ENCODE measurements at places on chromosomes 5 and 9.

GRCh38 chr5:139759219-139759721, 36.3 kb upstream of the PSD2 start:
- peak; percentile 11 for DNase-seq

DNA sequence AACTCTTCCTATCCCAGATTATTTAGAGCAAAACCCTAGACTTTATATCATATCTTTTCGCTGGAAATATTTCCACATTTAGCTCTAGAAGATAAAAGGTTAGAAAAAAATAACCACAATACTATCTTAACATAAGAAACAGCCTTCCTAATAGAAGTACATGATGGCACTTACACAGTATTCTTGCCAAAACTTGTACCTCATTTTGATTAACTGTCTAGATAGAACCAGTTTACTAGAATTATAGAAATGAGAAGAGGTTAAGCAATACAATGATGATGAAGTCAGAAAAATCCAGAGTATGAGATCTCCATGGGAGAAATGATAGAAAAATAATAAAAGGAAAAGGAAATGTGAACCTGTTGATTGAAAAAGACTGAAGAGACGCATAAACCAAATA, 63.1 kb downstream of the SLC12A2 start:
- no peak for DNase-seq

- DNase-seq: no peak
These were observed 312.4 kb upstream of the SMARCA2 start for GRCh38 chr9:1702701-1703100.

DNA sequence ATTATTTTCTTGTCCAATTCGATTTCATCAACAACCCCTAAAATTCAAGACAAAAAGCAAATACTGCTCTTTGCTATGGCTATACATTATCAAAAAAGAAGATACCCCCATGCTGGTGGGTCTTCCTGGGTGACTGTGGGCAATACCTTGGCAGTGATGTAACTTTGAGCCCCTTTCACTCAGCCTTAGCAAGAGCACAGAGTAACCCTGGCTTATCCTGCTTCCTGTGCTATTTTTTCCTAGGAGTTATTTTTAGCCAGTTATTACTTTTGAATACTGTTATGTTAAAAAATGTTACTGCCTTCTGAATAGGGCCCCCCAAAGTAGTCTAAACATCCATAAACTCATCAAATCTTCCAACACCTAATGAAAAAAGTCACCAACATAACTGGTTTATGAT, 145.6 kb upstream of the TSLP start:
- DNase-seq: no peak

DNA sequence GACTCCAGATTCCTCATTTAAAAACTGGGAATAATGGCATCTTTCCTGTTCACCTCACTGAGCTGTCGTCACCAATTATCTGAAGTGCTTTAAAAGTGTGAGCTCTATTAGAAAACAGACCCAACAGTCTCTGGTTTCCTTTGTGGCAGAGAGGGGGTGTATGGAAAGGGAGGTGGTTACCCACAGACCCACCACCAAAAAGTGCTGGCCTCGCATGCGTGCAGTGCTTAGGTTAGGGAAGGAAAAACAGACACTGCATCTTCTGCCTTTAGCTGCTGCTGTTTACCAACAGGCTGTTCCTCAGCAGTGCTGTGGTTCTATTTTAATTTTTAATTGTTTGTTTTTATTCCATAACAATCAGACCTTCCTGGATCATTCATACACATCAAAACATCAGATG, 249.6 kb downstream of the PIK3R1 start:
- DNase-seq: no peak

GRCh38 chr5:83385812-83386211, 85.7 kb upstream of the VCAN start:
- DNase-seq: no peak

- no peak for DNase-seq
These were observed 85.4 kb upstream of the RPS23 start for GRCh38 chr5:82363524-82363923.

GRCh38 chr9:2771087-2771486, 53.8 kb downstream of the KCNV2 start:
- no peak for DNase-seq

DNA sequence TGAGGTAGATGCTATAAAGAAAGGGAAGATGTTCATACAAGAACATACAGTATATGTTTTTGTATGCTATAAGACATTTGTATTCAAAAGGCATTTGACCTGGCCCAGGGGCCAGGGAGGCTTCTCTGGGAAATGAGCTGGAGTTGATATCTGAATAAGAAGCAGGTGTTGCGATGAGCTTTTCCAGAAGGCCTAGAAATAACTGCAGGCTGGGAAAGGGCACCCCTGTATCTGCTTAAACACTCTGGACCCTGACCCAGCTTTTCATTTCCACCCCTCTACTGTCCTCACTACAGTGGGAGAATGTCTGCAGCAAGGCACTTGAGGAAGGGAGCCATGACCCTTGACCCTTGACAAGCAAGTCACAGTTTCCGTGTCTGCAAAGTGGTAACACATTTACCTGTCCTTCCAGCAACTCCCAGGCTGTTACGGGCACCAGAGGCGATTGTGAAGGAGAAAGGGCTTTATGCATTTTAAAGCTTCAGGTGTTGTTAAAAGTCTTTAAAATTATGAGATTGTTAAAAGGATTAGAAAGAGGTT, 88.2 kb upstream of the PANK3 start:
- no peak for DNase-seq

GRCh38 chr5:3218916-3219650, 376.5 kb upstream of the IRX1 start:
- DNase-seq: no peak

GRCh38 chr5:72355706-72356299, 35.6 kb downstream of the PTCD2 start:
- DNase-seq: peak; percentile 38

DNA sequence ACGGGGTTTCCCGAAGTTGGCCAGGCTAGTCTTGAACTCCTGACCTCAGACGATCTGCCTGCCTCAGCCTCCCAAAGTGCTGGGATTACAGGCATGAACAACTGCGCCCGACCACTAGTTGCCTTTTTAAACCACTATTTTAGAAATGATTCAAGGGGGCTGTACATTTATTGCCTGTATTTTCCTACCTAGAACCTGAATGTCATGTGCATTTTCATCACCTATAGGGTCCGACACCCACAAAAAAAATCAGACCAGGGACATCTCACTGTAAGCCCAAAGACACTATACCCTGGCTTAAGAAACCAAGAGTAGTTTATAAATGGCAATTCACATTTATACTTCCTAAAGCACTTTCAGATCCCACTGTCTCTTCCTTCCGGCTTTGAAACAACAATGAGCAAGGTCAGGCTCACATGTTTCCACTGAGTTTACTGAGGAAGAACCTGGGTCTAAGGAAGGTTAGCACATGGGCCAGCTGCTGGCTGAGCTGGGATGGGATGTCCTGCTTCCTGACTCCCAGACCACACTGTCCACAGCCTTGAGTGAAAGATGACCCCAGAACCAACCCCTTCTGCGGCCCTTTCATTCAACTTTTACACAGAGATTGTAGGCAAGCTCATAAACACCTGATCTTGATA, 87.3 kb downstream of the SERINC5 start:
- DNase-seq: no peak
